ENCODE measurements at places on chromosomes 7 and 10.

DNA sequence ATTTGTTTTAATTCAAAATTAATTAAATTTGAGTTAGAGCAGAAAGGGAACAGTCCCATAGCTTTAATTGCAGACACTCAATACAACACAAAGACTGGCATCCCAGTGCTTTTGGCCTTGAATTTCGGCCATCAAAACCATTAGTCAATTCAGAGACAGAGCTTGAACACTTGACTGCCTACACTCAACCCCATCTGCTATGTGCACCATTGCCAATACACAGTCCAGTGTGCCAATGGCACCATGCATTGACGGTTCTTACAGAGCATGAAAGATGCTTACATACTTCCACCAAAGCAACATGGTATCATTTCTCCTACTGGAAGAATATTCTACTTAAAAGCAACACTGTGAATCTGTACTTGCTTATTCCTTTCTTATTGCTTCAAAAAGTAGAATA lies 43.6 kb upstream of the LRRTM3 start:
- DNase-seq: no peak

- DNase-seq: peak; percentile 95
Observed at GRCh38 chr10:25174461-25175230, at the start of gene GPR158. TSS of gene GPR158 (plus strand) at chr10:25175001. CDS start at chr10:25175421, 420 bp downstream.

DNA sequence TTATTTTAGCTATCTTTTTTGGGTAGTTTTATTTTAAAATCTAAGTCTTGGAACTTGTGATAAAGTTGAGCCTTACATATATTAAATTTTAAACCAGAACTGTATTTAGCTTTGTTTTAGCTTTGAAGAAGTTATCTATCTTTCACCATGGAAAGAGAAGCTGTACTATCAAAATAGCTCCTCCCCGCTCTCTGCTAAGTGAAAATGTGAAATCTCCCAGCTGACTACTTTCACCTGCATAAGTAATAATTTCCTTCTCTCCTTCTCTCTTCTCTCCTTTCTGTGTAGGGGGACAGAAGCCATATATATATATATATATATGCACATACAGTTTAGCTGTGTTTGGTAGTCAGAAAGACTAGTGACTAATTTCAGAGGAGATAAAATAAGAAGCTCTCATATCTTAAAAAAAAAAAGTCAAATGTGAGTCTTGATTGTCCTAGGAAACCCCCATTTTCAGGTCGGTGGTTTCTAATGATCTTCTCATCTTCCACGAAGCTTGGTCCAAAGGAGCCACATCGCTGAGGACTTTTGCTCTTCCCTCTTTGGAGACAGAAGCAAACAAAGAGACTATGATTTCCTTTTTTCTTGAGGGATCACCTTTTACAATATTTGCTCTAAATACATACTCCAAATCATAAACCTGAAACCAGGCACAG lies 30.6 kb upstream of the GDI2 start:
- DNase-seq: no peak

DNA sequence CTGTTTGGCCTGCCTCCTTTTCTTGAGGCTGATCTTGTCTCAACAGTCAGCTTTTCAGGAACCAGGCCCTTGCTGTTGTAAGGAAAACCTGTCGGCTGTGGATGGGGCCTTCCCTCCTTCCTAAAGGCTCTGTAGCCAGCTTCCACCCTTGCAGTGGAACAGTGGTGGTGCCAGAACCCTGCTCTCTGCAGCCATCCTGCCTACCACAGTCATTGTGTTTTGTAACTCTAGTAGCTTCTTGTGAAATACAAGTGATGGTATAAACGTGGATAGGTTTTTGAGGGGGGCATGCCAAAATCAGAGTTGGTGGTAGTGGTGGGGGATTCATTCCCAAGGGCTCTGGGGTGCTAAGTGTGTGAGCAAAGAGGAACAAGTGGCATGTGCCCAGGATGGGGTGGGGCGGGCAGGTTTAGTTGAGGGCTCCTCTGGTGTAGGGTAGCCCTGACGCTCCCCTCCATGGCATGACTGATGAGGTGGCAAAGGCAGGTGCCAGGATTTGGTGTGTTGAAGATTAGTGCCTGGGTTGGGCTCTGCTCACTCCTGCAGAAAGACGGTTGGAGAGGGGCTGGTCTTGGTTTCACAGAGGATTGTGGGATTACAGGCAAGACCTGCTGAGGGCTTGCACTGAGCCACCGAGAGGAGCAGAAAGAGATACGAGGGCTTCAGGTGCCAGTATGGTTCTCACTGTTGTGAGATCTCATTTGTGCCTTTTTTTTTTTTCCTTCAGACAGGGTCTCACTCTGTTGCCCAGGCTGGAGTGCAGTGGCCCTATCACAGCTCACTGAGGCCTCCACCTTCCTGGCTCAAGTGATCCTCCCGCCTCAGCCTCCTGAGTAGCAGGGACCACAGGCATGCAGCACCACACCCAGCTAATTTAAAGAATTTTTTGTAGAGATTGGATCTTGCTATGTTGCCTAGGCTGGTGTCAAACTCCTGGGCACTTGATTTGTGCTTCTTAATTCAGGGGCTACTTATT lies 7.4 kb downstream of the TSPAN14 start:
- DNase-seq: no peak

DNA sequence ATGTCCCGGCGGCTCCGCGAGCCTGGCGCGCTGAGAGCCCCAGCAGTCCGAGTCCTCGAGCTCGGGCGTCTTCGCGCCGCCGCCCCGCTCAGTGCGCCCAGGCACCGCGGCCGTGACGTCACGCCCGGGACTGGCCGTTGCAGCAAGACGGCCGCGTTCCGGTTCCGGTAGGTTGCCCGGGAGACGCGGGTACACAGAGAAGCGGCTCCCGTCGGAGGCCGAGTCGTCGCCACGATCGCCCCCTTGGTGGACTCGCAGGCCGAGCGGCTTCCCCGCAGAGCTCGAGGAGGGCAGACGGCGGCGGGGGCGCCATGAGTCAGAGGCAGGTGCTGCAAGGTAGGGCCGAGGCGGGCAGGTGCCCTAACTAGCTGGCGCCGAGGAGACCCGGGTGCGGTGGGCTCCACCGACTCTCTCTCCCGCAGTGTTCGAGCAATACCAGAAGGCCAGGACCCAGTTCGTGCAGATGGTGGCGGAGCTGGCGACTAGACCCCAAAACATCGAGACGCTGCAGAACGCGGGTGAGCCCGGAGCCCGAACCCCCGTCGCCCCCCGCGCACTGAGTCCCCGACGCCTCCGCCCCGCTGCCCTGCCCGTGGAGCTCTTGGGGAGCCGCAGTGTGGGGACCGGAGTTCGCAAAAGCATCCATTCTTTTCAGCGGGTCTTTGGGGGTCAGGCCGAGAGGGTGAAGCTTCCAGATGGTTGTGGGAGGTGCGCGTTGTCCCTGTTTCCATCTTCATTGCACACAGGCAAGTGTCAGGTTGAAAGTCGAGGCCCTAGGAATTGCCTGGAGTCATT lies at the start of gene SPAG6:
TSS of gene SPAG6 (plus strand) at position 196 of the 795 bp plus-strand sequence. CDS start at position 312, 116 bp downstream.
- peak; percentile 84 for DNase-seq

- peak; percentile 53 for DNase-seq
Observed at GRCh38 chr10:44339218-44339617, 45.7 kb downstream of the CXCL12 start.

DNA sequence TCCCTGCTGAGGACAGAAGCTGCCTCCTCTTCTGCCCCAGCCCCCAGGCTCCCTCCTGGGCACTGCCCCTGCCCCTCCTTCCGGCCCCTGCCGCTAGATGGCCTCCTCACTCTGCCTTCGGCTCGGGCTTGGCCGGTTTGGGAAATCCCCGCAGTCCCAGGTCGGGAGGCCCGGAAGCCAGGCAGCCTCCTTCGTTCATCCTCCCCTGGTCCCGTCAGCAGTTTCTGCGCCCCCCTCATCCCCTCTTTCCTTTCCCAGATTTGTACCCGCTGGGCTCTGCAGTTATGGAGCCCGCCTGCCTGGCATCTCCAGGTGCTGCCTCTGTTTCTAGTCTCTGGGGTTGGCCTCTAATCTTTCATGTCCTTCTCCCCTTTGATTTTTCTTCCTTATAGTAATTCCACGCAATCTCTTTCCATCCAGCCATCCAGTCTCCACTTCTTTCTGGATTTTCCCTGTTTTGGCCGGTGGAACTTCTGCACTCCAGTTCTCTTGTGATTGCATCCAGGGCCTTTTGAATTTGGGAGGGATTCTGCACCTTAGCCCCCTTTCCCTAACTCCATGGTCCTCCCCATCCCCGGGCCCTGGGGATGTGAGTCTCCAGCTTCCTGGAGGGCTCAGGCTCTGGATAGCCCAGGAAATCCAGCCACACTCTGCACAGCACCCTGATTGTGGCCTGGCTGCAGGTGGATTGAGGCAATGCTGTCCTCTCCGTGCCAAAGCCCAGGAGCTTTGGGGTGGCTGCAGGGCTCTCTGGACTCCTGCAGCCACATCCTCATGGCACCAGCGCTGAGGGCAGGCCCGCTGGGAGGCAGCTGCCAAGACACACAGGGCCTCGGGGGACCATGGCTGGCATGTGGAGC lies 3.3 kb upstream of the SHH start:
- DNase-seq: peak; percentile 62

DNA sequence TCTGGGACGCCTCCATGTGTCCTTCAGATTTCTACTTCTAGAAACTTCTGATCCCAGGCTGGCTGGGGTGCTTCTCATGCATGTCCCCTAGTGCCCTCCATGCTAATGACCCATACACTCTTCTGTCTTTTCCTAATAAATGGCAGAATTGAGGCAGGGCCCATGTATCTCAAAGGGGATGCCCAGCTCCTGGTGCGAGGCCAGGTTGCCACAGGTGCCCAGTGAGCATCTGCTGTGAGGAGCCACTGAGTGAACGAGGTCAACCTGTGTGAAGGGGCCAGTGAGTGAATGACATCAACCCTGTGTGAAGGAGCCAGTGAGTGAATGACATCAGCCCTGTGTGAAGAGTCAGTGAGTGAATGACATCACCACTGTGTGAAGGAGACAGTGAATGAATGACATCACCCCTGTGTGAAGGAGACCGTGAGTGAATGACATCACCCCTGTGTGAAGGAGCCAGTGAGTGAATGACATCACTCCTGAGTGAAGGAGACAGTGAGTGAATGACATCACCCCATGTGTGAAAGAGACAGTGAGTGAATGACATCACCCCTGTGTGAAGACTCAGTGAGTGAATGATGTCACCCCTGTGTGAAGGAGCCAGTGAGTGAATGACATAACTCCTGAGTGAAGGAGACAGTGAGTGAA lies 478.9 kb downstream of the PTPRN2 start:
- no peak for DNase-seq

DNA sequence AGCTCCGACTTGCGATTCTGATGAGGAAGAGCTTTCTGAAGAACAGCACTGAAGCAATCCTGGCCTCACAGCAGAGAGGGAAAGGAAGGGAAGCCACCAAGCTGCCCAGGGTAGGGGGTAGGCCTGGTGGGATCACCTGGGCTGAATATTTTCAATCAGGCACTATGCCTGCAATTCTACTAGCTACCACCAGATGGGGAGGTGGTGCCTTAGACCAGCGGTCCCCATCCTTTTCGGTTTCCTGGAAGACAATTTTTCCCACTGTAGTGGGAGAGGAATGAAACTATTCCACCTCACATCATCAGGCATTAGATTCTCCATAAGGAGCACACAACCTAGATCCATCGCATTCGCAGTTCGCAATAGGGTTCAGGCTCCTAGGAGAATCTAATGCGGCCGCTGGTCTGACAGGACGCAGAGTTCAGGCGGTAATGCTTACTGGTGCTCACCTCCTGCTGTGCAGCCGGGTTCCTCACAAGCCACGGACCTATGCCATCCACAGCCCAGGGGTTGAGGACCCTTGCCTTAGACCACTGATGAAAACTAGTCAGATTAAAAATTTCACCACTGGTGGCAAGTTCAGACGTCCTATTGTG lies 2.7 kb downstream of the LRRC20 start:
- peak; percentile 71 for DNase-seq

- DNase-seq: peak; percentile 13
Observed at GRCh38 chr7:137403353-137403695, 59.8 kb upstream of the PTN start.

DNA sequence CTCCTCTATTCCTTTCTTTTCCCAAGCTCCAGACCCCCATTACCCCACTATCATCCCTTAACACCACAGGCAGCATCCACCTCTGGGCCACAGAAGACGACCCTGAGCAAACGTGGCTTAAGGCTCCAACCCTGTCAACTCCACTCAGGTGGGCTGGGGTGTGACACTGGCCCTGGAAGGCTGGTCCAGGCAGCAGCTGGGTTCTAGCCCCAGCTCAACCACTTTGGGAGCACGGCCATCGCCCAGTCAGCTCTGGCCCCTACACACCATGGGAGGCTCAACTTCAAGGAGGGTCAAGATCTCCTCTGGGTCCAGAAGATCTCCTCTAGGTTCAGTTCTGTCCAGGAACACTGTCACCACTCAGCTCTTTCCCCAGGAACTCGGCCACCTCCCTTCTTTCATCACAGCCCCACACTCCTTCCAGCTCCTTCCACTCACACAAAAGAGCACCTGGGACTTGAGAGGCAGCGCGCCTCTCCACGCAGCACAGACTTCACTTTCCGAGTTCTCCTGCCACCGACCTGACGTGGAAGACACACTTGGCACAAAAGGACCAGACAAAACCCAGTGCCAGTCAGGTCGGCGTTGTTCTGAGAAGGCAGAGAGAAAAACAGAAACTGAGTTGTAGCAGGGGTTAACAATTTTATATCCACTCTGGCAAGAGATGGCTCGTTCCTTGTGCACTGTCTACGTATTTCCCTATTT lies 84.1 kb downstream of the CTBP2 start:
- DNase-seq: no peak

- no peak for DNase-seq
Observed at GRCh38 chr7:74134117-74134620, 40.0 kb upstream of the EIF4H start.

- DNase-seq: no peak
Observed at GRCh38 chr10:77955136-77955535, 28.6 kb upstream of the DLG5 start.

DNA sequence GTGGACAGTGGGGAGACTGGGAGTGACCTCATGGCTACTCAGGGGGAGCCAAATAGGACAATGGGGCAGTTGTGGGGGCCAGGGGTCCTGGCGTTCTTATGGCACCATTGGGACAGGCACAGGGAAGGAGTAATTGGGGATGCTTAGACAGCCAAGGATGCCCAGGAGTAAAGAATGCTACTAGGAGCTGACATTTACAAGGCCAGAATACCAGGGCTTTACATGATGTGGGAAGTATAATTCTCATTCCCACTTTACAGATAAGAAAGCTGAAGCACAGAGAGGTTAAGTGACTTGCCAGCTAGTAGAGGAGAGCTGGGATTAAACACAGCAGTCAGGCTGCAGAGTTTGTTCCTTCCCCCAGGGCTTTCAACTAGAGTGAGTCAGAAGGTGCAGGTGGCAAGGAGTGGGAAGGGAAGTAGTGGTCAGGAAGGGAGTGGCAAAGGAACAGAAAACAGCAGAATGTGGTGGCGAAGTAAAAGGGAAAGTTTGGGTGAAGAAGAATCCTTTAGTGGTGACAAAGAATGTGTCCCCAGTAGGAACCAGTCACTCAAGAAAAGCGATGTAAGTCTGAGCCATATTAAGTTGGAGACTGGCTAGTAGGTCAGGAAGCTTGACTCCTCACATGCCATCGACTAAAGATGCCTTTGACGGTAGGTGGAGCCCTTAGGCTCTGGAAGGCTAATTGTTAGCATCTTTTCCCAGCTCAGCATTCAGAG lies 32.8 kb downstream of the CPVL start:
- peak; percentile 67 for DNase-seq
